Astrocyte of the hippocampus (primary cell): ENCODE measurements at places on chromosomes 11 and 22.

DNA sequence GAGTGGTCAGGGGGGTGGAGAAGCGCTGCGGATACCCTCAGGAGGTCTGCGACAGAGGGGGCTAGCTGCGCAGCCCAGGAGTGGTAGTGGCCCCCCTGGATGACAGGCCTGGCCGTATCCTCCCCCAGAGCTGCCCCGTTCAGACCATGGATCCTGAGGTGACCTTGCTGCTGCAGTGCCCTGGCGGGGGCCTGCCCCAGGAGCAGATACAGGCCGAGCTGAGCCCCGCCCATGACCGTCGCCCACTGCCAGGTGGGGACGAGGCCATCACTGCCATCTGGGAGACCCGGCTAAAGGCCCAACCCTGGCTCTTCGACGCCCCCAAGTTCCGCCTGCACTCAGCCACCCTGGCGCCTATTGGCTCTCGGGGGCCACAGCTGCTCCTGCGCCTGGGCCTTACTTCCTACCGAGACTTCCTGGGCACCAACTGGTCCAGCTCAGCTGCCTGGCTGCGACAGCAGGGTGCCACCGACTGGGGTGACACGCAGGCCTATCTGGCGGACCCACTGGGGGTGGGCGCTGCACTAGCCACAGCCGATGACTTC lies 505 bp downstream of the NUDT22 start:
- no peak for DNase-seq

GRCh38 chr11:134607963-134608750 lies 196.1 kb upstream of the B3GAT1 start:
- DNase-seq: no peak

- DNase-seq: no peak
Measured at GRCh38 chr11:61140416-61140815, 20.8 kb downstream of the VPS37C start.

GRCh38 chr11:62012832-62013461 lies 45.5 kb upstream of the FTH1 start:
- peak; percentile 10 for DNase-seq

DNA sequence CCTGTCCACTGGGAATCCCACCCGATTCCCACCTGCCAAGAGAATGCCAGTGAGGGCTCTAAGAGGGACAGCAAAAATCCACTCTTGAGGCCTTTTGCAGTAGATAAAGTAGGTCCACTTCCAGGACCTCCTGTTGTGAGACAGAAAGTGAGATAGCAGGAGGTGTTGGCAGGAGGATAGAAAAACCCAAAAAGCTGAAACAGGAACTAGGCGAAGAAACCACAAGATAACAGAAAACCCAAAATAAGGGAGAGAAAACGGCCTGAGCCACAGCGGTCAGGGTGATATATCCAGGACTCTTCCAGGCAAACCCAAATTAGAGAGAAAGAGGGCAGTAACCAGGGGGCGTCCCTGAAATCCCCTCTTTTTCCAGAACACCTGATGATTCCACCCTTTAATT lies 79.7 kb upstream of the LINC01488 start:
- DNase-seq: no peak

GRCh38 chr11:76444065-76444383 lies 794 bp upstream of the EMSY start:
- no peak for DNase-seq

DNA sequence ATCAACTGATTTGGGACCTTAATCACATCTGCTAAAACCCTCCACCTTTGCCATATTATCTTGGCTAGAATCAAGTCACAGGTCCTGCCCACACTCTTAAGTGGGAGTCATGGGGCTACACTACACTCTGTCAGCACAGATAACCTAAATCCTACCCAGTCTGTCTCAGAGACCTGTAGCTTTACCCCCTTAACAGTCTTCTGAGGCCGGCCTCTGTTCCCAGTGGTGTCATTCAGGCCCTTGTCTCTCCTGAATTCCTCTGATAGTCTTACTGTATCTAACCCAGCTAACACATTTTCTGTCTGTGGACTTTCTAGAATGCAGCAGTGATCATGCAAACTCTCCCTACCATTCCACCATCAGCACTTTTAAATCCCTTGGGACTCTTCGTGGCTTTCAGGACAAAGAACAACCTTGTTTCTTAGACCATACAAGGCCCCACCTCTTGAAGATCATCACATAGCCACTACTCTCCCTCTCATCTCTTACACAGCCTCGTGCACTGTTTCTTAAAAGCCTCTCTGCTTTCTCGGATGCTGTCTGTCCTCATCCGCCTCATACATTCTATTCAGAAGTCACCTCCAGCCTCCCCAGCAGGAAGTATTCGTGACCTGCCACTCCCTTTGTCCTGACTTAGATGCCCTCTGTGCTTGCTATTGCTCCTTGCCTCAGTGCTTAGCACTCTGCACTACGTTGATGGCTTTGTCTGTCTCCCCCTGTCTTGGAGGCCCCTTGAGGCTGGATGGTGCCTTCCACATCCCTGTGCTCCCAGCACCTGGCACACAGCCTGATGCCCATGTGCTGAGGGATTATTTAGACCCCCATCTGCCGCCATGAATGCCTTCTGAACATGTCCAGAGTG lies 57.9 kb downstream of the PANX1 start:
- DNase-seq: no peak

DNA sequence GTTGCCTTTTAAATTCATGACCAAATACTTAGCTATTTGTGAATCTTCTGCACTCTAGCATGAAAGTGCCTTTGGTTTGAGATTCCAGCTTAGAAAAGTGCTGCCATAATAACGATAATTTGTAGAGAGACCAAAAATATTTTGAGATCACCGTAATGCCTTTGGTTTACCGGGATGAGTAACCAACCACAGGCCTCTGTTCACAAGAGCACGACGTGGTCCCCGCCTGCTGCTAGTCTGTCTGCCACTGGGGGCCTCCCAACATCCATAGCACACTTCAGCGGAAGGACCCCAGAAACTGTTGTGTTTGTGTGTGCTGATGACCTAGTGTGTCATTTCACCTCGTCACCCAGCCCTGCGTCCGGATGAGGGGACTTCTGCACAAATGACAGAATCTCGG lies 67.0 kb upstream of the RASSF10 start:
- peak; percentile 92 for DNase-seq

DNA sequence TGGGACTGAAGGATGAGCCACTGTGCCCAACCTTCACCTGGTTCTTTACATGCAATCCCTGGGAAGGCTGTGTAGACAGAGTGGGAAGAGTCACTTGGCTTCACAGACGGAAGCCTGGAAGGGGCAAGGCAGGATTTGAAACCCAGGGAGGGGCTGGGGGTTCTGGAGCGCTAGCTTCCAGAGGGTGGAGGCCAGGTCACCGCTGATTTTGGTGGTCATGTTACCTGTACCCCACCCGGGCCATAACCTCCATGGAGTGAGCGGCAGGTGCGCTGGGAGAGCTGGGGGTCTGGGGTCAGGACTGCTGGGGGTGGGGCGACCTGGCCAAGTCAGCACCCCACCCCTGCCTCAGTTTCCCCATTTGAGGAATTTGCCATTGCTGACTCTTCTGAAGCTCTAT lies 38.3 kb downstream of the PDGFB start:
- no peak for DNase-seq

DNA sequence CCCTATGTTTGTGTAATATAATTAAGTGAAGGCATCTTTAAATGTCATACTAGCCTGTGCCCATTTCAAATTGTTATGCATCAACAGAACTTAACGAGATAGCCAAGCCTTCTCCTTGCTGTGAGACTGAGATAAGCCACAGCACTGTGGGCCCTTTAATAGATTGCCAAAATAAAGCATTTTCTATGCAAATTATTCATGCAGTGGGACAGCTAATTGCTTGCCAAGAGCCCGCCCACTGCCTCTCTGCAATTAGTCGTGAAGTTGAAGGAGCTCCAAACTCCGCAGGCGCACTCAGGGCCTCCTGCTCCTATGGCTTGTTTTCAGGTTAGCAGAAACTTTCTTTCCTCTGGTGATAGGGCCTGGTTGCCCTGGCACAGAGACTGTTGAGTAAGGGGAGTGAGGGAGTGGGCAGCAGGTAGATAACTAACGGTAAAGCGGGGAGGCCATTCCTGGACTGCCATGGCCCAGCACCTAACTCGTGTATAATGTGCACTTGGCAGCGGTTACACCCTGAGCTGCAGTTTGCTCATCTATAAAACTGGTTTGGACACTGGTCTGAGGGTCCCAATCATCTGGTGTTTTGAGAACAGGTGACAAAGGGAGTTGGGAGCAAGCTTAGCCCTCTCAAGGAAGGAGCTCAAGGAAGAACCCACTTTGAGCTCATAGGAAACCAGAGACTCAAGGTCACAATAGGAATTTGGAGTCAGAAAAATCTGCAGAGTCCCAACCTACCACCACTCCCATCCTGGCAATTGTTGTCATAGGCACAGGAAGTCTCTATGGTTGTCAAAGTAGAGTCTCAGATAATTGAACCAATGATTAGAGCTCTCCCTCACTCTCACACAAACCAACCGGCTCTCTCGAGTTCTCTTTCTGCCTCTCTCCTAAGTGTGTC lies 33.9 kb upstream of the RIC3 start:
- DNase-seq: no peak

DNA sequence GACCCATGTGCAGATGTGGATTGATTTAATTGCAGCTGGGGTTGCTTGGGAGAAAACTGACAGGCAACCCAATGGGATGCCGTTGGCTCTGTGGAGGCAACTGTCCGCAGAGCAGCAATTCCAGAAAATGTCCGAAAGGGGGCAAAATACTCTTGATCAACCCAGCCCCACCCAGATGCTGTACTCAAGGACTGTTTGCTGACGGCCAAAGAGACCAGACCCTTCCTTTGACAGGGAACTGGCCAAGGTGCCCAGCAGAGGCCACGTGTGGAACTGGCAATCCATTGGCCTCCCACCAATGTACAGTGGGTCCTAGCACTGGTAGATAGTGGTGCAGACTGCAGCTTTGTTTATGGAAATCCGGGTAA lies 29.7 kb upstream of the KCNA4 start:
- DNase-seq: no peak

DNA sequence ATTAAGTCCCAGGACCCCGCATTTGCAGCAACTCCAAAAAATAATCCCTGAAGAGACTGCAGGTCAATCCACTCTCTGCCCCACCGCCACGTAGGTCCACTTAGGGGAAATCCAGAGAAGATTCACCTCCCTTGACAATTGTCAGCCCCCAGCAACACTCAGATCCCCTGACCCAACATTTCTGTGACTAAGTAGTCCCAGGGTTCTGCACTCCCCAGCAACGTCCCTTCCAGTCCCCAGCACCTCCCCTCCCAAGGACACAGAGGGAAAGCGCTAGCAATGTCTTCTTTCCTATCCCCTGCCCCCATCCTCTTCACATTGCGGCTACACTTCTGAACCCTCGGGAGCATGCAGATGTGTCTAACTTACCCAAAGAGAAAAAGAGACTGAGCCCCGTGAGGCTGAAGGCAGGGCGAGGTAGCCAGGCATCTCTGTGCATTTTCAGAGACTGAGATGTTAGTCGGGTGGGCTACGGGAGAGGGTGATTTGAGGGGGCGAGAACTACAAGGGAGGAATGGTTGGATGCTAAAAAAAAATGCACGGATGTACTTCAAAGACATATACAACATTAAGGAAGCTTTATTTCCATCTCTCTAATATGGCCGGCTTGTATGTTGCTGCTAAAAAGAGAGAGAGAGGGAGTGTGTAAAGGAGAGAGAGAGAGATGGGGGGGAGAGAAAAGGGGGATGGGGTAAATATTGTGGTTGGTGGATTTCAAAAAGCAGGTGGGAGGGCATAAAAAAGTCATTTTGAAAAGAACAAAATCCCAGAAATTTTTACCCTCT lies at the start of gene SCN2B:
TSS of gene SCN2B (minus strand) at position 647 of the 785 bp plus-strand sequence. CDS start at position 439, 208 bp downstream.
- peak; percentile 50 for DNase-seq

GRCh38 chr22:30267382-30268302 lies 991 bp upstream of the OSM start:
- DNase-seq: no peak

DNA sequence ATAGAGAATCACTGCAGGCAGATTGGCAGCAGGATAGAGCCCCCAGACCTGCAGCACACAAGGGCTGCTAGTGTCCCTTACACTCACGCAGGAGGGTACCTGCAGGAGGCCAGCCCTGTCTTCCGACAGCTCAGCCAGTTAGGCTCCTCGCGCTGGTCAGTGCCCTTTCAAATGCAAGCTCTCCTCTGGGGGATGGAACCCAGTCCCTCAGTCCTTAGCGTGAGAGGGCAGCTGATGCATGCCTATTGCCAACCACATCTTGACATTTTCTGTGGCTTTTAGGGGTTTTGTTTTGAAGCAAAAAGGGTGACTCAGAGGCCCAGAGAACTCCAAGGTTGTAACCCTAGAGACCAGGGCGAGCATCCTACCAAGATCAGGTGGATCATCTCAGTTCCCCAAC lies 40.0 kb downstream of the WNT11 start:
- peak; percentile 61 for DNase-seq

DNA sequence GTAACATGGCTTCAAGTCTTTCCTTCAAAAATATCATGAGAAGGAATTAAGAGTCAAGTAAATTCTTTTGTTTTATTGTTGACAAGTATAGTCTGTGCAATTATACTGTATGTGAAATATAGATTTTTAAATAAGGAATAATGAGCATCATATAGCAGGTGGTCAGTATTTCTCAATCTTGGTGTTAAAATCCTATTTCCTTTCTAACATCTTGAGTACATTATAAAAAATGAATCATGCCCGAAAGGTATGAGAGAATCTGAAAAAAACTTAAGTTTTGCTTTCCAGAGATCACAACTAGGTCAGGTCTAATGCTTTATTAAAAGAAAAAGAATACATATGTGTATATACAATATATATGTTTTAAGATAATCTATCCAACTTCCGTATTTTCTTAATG lies 53.1 kb downstream of the KIF18A start:
- DNase-seq: no peak

GRCh38 chr22:46367707-46368191 lies 32.2 kb downstream of the TRMU start:
- DNase-seq: peak; percentile 82

DNA sequence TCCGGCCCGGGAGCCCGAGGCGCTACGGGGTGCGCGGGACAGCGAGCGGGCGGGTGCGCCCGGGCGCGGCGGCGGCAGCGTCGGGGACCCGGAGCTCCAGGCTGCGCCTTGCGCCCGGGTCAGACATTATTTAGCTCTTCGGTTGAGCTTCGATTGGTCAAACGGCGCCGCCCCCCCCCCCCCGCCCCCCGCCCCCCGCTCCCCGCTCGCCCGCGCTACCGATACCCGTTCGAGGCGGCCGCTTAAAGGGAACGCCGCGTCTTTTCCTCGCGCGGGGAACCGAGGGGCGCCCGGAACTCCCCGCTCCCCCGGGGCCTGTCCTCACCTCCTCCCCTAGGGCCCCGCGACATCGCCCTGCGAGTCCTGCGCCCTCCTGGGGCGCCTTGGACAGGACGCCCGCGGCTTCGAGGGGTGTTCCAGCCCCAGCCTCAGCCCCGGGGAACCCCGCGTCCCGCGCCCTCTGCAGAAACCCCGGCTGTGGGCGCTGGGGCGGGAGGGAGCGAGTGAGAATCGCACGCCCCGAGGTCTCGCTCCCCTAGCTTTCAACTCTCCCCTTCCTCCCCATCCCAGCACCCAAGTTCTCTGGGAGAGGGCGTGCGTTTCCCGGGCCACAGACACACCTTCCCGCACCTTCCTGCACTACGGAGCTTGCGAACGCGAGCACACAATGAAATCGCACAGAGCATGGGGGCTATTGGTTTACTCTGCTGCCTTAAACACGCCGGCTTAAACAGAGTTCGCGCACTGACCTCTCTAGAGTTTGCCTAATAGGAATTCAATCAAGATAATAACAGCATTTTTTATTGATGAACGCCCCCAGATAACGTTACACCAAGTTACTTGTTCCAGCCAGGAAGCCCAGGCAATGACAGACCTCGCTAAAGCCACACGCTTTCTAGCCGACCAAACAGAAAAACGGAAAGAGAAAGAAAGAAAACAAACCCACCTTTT lies at the start of gene BDNF:
TSS of gene BDNF (minus strand) at position 105 of the 951 bp plus-strand sequence. CDS start 41,891 bp downstream, outside the sequence.
- DNase-seq: peak; percentile 78

- DNase-seq: peak; percentile 8
Measured at GRCh38 chr11:8867035-8867434, 44.0 kb upstream of the AKIP1 start.
